RWPE2 (cell line): ENCODE measurements at places on chromosomes 5 and 9.

DNA sequence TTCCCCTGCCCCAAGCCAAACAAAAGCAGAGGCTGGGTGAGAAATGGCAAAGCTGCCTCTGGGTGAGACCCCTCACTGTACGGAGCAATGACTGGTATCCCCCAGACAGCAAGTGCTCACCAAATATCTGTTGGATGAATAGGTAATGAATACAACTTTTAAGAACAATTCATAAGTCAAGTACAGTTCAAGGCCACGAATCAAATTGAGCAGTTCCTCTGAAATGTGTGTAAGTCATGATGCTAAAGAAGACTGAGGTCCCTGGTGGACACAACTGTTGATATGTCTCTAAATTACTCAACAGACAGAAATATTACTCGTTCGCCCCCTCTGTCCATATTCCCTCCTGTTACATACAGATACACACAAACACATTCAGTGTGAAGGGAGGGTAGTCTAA, 160.7 kb downstream of the GLIS3 start:
- DNase-seq = no peak

- no peak for DNase-seq
These were observed 1.2 kb downstream of the IER5L start for GRCh38 chr9:129176701-129177442.

DNA sequence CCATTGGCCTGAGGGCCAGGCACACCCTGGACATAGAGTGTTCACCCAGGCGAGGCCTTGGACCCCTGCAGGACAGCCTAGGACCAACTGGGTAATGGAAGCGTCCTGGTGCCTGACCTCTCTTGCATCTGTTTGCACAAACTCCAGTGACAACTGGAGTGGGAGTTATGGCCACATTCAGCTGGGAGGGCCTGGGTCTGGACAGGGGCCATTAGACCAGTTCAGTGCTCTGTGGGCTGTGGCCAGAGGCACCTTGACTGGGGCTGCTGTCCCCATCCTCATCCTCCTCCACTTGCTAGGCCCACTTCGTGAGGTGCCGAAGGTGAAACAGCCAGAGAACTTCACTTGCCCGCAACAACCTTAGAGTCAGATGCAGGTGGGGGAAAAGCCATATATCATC, 372.7 kb upstream of the IRX1 start:
- DNase-seq = no peak

GRCh38 chr5:132098621-132099020, 25.0 kb downstream of the CSF2 start:
- DNase-seq = no peak

DNA sequence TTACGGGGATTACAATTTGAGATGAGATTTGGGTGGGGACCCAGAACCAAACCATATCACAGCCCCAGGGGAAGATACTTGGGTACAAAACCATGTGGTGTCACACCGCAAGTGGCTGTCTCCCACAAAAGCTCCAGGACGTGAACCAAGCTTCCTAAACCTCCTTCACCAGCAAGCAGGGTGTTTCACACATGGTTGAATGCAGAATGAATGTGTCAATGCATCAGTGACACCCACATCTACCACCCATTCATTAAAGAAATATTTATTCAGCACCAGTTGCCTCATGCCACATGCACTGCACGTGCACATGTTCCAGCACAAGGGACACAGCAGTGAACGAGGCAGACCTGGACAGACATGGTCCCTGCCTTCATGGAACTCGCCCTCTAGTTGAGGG, 70.9 kb upstream of the SPOCK1 start:
- no peak for DNase-seq
